Vagina (tissue), 2 donors: ENCODE measurements at places on chromosomes 3 and 15. TPM values are rescaled to one million over a fixed set of nuclear protein-coding genes. Genes with fewer than 3 reads are reported as not detected.

DNA sequence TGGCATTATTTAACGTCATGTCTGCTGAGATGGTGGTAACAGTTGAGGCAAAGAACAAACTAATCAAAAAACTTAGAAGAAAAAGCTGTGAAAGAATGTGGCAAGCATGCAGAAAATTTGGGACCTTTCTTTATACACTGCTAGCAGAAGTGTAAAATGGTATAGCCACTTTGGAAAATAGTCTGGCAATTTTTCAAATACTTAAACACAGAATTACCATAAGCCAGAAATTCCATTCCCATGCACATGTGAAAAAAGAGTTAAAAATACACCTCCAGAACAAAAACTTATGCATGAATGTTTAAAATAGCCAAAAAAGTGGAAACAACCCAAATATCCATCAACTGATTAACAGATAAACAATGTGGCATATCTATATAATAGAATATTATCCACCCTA lies 613.3 kb downstream of the TBL1XR1 start:
- DNase-seq = no peak

GRCh38 chr3:130576375-130577266 lies 59.6 kb downstream of the COL6A6 start:
- no peak for DNase-seq

DNA sequence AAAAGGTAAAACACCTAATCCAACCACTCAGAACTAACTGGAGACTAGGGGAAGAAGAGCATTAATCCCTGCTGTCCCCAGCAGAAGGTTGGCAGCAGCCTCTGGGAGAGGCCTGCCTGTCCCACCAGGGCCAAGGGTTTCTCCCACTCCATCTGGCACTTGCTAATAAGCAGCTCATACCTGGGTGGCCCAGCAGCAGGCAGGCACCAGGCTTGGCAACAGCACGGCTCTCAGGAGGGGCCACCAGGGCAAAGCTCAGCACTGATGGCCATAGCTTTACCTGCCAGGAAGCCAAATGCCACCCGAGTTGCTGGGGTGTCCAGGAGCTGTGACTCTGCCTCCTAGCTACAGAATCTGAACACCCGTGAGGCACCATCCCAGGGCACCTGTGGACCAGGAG lies 58.3 kb downstream of the BOC start:
- DNase-seq = no peak

The LRRC3B gene
- 0.74 TPM for total RNA-seq

The REC114 gene
- not detected for total RNA-seq
